Activated CD4-positive, alpha-beta memory T cell treated with anti-CD3 and anti-CD28 coated beads for 36 hours (primary cell): ENCODE measurements at places on chromosomes 3 and 15.

GRCh38 chr15:72800833-72801481, 17.4 kb upstream of the ADPGK start:
- no peak for DNase-seq

DNA sequence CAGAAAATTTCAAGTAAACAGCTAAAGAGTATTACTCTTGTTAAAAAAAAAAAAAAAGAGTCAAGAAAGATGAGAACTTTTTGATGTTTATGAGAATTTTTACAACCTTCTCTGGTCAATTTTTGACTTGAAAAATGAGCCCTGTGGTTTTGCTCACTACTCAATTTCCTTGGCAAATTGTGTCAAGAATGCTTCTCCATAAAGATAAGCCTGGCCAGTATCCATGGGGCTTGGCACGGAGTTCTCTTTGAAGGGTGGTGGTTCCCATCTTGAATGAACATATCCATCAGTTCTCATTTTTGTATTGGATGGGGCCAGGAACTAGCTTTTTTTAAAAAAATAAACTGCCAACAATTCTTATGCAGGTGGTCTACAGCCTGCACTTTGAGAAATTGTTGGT, 179.9 kb downstream of the RYR3 start:
- no peak for DNase-seq

- no peak for DNase-seq
These were observed 396.1 kb downstream of the TUSC7 start for GRCh38 chr3:117105686-117106085.

GRCh38 chr15:57135800-57136199, 217.4 kb downstream of the TCF12 start:
- no peak for DNase-seq

DNA sequence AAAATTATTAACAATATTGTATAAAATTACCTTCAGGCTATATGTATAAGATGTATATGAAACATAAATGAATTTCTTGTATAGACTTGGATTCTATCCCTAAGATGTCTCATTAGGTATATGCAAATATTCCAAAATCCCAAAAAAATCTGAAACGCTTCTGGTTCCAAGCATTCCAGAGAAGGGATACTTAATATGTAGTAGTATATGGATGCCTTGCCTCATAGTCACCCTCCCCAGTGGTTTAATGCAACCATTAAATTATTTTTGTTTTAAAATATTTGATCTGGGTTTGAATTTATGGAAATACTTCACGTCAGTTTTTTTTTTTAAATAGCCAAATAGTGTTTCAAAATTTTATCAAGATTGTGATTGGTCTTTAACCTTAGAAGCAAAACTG, 27.2 kb downstream of the PLCL2 start:
- no peak for DNase-seq

- DNase-seq, result peak; percentile 79
These were observed 4.6 kb downstream of the BCL6 start for GRCh38 chr3:187740421-187741399.

DNA sequence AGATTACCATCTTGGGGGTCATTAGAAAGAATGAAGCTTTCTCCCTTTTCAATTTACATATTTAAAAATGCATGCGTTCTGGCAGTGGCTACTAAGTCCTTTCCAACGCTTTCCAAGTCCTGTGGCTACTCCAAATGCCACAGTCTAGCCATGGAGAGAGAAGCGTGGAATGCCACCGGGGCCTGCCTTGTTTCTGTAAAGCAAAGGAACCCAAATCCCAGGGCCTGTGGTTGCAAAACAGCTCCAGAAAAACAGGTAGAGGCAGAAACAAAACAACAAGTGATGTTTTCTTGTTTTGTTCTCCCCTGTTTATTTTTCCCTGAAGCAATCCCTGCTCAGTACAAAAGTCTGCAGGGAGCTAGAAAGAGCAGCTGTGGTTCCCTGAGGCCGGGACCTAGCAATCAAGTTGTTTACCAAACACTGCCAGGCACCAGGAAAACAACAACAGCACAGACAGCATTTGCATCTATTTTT, 85.5 kb downstream of the FOXP1 start:
- DNase-seq, result no peak

DNA sequence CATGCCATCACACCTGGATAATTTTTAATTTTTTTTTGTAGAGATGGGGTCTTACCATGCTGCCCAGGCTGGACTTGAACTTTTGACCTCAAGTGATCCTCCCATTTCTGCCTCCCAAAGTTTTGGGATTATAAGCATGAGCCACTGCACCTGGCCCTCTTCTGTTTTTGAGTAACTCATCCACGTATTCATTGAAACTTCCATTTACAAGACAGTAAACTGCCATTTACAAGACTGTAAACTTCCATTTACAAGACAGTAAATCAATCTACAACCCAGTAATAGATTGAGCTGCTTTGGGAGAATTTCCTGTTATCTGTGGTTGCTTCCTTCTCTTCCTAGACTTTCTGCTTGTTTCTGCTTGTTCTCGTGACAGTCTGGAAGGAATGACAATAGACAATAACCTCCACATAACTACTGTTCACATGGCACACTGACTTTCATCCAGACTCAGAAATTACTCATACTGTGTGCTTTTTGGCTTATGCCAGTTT, 114.7 kb upstream of the CCNL1 start:
- no peak for DNase-seq

- DNase-seq, result no peak
These were observed 10.2 kb downstream of the RFTN1 start for GRCh38 chr3:16503191-16503776.

DNA sequence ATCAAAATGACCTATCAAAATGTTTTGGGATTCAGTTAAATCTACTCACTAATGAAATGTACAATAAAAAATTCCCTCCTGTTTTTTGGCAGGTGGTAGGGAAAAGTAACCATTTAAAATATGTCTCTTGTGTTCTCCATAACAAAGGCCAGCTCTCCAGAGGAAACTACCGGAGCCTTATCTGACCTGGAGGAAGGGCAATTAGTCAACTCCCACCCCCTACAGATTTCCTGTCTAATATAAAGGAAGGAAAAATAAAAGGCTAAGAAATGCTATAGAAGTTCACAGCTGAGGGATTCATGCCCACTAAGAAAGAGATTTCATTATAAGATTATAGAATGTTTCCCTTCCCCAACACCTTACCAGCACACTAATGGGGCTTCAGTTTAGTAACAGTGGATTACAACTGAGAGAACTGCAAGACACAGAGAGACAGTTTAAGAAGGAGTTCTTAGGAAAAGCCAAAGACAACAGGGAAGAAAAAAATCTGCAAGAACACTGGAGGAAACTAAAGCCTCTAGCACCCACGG, 376.5 kb upstream of the KCNMB2 start:
- DNase-seq, result no peak

DNA sequence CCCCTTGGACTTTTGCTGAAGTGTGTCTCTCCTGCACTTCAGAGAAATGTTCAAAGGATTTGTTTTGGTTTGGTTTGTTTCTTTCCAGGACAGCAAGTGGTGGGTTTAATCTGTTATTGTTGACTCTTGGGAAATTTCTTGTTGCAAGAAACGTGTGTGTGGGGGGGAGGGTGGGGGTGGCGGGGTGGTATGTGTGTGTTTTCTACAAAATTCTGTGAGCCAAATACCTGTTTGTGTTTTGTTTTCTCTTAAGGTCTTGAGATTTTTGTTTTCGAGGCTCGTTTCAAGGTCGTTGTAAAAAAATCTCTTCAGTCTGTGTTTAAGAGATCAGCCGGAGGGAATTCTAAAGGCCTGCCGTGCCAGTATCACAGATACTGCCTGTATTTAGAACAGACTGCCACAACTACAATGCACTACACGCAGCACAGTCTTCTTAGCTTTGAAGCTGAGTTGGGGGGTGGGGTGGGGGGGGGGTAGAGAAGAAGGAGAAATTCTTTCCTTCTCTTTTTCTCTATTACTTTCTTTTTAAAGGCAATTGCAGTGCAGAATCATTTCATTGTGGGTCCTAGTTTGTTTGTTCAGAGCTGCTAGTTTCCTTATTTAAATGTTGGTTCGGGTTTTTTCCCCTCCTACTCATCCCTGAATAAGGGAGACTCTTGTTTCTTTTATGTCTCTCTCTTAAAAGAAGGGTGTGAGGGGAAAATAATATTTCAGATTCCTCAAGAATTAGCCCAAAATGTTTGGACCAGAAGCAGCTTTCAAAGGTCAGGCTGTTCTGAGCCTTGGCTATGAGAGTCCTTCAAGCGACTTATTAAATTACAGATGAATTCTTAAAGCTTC, 1.4 kb upstream of the BCL6 start:
- DNase-seq, result peak; percentile 38

DNA sequence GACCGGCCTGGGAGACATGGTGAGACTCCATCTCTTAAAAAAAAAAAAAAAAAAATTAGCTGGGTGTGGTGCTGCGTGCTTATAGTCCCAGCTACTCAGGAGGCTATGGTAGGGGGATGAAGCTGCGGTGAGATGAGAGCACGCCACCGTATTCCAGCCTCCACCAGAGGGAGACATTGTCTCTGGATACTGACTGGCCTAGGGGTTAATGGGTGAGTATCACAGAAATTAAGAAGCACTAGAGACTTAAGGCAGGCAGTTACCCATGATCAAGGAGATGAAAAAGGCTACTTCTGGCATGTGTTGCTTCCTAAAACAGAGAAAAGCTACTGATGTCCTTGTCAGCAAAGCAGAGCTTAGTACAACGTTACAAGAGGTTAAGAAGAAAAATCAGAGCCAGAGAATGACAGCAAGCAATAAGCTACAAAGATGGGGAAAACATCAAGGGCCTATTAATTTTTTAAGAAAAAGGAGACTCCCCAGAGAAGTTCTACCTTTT, 8.6 kb downstream of the TFRC start:
- peak; percentile 79 for DNase-seq
